H1 (cell line): ENCODE measurements at places on chromosomes 6 and 20.

GRCh38 chr20:20210327-20210726 lies 157.6 kb upstream of the INSM1 start:
- no peak for DNase-seq

- DNase-seq, result no peak
Measured at GRCh38 chr6:2434912-2435311, 189.5 kb upstream of the GMDS start.

DNA sequence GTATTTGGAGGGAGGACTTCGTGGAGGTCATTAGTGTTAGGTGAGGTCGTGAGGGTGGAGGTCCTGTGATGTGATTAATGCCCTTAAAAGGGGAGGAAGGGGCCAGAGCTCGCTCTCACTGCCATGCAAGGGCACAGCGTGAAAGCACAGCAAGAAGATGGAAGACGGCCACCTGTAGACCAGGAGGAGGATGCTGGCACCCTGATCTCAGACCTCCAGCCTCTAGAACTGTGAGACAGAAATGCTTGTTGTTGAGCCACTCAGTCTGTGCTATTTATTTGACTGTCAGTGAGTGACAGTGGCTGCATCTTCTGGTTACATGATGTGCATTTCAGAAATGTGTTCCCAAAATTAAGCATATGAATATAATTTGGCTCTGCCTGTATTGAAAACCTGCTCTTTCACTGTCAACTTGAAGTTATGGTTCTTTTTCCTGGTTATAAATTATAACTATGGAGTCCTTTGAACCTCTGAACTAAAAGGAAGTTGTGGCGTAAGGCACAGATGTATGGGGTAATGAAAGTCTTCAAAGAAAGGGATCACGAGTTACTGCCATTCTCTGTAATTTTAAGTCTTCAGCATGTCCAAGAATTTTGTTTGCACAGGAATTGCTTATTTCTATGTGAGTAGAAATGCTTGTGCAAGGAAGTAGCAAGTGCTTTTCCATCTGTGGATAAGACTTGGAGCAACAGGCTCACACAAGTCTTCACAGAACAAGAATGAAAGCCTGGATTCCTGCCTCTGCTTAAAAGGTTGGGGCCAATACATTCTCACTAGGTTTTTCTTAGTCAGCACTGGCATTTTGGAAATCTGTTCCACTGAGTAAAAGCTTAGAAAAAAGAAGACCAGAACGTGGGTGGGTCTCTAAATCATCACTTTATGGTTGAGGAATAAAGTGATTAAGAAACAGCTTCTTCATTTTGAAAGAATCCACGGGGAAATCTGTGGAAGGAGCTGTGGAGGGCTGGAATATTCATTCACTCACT lies 10.3 kb downstream of the PPP1R14C start:
- no peak for DNase-seq

GRCh38 chr6:49739423-49739822 lies 4.8 kb downstream of the CRISP3 start:
- DNase-seq, result no peak

- DNase-seq, result no peak
Measured at GRCh38 chr6:21905531-21905930, 312.0 kb downstream of the SOX4 start.

DNA sequence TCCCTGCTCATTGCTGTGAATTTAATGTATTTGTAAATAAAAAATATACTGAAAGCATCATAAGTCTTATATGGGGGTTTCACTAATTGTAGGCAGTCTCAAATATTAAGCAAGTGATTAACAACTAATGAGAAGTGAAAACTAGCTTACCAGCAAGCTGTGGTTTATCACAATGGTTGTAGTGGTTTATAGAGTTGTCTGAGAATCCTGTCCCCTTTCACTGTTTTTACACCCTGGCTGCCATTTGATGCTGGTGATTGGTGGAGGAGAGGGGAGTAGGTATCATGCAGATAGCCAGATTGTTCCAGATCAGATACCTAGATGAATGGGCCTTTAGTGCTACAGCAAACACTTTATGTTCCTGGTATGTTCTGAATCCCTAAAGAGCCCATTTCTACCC lies 6.0 kb downstream of the MKKS start:
- DNase-seq, result no peak

DNA sequence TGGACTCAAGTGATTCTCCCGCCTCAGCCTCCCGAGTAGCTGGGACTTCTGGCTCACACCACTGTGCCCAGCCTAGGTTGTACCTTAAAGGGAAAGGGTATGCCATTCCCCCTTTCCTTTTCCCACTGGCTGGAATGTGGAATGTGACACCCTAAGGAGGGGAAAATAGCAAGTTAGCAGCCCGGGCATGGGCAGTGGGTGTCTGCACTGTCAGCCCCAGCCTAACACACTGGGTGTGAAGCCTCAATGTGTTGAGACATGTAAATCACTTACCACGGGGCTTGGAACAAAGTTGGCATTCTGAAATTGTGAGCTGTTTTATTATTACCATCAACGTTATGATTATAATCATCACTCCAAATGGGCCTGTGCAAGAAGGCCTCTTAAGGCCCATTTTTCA lies 80.8 kb upstream of the PTPN1 start:
- no peak for DNase-seq

GRCh38 chr6:111952821-111953540 lies 79.7 kb upstream of the FYN start:
- DNase-seq, result no peak

DNA sequence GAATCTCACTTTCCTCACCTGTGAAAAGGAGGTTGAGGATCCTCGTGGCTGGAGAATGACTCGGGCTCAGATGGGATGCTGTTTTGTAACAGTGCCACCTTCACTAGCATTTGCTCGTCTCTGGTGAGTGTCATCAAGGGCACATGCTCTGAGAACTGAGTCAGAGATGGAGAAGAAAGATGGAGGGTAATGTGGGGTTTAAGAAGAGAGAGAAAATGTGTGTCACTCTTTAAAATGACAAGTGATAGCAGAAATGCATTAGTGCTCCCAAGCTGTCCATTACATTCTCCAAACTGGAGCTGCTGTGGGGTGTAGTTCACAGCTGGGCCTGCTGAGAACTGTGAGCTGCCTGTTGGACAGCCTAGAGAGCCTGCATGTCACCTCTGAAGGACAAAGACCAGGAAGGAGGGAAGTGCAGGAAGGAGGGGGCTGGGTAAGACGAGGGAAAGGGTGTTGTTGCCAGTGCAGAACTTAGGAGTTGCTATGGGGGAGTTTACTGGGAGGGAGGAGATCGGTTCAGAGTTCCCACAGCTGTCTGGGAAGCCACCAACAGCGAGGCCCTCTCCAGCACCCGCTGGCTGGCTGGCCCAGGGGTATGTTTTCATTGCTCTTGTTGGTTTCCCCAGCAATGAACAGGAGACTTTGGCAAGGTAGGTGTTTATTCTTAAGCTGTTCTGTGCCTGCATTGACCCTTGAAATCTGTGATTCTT lies 19.8 kb downstream of the GMPR start:
- DNase-seq, result no peak

GRCh38 chr6:97222903-97223302 lies 60.1 kb downstream of the MMS22L start:
- no peak for DNase-seq

GRCh38 chr20:18835466-18836256 lies 22.1 kb downstream of the SCP2D1 start:
- DNase-seq, result no peak

DNA sequence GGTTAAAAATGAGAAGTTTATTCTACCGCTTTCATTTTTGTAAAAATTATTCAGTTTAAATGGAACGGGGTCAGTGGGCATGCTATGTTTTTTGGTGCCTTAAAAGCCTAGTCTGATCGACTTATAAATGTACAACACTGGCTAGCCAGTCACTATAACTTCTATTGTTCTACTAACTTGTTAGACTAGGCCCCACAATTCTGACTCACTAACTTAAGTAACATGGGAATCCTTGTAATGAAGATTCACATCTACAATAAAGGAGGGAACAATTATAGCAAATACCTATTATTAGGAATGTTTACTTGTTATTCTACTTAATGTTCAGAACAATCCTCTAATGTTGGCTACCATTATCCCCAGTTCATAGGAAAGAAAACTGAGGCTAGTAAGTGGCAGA lies 28.5 kb downstream of the REPS1 start:
- DNase-seq, result no peak

DNA sequence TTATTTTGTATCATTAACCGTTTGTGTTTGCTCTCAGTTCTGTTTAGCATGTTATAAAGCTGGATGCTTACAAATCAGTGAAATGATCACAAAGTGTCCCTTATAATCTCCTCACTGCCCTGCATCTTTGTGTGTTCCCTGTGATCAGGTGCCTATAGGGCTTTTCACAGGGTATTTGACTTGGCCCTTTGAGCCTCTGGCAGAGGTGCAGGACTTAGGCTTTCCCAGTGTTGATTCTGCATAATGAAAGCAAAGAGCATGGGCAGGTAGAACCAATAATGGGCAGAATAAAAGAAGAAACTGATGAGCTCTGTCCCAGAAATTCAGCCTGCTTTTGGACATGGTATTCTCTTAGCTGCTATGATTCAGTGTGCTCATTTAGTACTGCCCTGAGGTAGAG lies 16.9 kb upstream of the PBOV1 start:
- no peak for DNase-seq

DNA sequence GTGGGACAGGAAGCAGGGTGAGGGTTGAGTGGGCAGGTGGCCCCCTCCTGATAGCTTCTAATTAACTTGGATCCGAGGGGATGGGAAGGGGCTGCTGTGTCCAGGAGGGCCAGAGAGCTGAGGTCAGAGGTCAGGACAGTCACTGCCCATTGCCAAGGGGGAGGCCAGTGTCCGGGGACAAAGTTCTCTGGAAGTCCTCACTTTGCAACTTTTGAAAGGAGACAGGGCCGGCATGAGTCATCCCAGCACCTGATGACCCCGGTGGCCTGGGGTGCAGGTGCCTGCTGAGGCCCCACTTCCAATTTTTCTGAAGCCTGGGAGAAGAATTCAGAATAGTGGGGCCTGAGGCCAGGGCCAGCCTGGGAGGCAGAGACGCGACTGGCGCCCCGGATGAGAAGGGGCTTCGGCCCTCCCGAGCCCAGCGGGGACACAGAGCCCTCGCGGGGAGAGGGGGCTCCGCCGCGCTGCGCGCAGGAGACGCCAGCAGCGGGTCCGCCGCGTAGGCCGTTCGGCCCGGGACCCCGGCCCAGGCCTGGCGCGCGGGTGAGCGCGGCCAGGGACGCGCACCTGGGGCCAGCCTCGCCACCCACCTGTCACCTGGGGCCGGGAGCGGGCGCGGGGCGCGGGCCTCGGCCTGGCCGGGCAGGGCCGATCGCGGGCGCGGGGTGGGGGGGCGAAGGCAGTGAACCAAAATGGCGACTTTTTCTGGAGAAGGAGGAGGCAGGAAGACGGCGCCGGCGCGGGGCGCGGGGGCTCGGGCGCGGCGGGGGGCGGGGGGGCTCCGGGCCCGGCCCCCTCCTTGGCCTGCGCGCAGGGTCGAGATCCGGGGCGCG lies 586 bp downstream of the ZNF512B start:
- no peak for DNase-seq

DNA sequence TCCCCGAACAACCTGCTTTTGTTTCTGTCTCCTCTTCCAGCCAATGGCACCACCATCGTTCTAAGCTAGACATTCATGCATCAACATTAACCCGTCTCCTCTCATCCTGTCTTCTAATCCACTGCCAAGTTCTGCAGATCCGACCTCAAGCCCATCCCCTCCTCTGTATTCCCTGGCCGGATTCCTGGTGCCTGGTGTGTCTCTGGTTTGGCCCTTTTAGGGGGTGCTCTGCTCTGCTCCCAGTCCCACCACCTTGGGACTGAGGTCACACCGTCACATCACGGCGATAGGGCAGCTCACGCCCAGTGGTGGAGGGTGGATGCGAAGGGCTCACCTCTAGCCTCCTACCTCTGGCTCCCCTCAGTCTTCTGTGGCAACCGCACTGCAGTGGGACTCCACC lies 102.5 kb upstream of the AGPAT4 start:
- no peak for DNase-seq

GRCh38 chr6:16749516-16750485 lies 11.5 kb downstream of the ATXN1 start:
- no peak for DNase-seq

DNA sequence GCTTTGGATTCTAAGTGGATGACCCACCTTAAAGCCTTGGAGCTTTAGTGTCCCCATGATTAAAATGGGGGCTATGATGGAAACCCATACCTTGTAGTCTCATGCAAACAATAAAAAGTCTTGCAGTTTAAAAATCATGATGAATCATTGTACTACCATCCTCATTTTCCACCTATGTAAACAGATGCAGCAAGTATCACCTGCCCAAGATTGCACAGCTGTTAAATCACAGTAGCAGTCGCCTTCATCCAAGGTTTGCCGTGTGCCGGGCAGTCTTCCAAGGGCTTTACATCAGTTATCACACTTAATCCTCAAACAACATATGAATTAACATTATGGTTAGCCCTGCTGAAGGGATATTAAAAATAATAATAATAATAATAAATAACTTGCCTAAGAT lies 210.3 kb downstream of the FOXA2 start:
- no peak for DNase-seq

DNA sequence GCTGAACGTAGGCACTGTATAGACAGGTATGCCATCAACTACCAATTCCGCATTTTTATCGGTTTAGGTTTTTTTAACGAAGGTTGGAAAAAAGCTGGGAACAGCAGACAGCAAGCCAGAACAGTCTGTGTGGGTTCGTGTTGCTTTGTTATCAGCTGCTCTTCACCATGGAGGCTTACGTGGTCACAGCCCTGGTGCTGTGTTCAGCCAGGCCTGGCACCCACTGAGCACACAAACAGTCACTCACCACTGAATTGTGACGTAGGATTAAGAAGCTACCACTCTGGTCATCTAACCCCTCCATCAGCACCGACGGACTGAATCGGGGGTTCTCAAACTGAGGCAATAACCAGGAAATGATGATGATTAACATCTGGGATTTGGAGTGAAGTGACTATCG lies 13.2 kb downstream of the FAM210B start:
- DNase-seq, result no peak

DNA sequence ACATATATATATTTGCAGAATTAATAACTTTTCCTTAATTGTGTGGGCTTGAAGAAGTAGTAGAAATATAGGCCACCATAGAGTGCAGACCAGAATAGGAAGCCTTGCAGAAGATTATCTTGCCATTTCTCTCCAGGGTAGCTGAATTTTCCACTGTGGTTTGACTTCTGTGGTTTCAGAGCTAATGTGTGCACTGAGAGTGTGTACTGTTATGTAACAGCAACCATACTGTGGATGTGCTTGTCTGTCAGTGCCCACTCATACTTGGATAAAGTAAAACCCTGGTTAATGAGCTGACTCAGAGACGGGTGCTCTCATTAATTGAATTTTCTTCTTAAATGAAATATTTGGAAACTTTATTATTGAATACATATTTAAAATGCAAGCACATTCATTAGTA lies 57.2 kb downstream of the CEP43 start:
- no peak for DNase-seq

DNA sequence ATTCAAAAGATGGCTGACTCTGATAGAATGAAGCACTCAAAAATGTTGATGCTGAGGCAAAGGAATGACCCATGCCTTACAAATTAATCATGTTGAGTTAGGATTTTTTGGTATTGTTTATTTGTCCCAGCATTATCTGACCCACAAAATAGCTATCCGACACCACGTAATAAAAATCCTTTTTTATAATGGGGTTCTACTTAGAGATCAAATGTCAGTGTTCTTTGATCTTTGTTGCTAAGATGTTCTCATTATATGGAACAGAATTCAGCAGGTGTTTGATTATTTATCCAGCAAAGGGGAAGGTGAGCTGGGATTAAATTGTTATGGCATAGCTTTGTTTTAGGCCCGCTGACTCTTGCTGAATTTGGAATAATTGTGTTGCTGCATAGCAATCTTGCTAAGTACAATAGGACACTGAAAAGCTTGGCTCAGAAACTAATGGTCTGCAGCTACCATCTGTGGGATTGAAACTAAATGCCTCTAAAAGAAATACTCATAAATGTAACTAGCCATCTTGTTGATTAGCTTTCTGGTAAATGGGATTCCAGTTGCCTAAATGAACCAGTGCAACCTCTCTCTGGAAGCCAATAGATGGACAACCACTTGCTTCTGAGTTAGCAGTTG lies 180.2 kb upstream of the HDAC2 start:
- DNase-seq, result no peak
